ENCODE measurements at places on chromosomes 7 and 10. TPM values are rescaled to one million over a fixed set of nuclear protein-coding genes. Genes with fewer than 3 reads are reported as not detected.

GRCh38 chr10:6823770-6824169, 243.7 kb upstream of the PRKCQ start:
- no peak for DNase-seq

Gene COBL
- 30.8 TPM for polyA plus RNA-seq

DNA sequence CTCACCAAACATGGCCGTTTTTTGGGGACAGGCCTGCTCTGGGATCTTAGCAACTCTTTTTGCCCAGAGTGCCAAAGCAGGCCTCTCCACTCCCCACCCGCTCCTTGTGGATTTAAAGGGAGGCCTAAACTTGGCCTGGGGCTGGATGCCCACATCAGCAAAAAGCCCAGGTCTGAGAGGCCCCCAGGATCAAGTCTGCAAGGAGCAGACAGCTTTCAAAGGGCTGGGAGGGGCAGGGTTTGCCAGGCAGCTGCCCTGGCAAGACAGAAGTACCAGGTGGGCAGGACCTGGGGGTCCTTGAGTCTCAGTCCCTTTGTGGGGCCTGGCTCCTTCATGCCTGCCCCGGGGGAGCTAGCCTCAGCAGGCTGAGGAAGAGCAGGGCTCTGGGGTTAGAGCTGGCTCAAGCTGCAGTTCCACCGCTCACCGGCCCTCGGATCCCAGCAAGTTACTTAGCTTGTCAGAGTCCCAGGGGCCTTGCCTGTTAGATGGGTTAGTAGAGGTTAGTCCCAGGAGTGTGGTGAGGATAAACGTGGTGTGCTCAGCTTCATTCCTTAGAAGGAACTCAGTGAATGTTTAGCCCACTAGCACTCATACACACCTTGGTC, 56.2 kb downstream of the ARHGAP22 start:
- DNase-seq, result no peak

Gene ITIH2
- polyA plus RNA-seq, result not detected

GRCh38 chr10:122658356-122659049, 41.1 kb downstream of the C10orf120 start:
- no peak for DNase-seq

DNA sequence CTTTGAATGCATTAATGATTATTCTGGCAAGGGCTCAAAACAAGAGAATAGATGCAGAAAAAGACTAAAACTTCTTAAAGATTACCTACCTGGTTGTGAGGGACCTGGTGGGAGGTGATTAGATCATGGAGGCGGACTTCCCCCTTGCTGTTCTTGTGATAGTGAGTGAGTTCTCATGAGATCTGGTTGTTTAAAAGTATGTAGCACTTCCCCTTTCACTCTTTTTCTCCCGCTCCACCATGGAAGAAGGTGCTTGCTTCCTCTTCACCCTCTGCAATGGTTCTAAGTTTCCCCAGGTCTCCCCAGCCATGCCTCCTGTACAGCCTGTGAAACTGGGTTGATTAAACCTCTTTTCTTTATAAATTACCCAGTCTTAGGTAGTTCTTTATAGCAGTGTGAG, 226.6 kb downstream of the ARHGAP12 start:
- DNase-seq, result no peak

DNA sequence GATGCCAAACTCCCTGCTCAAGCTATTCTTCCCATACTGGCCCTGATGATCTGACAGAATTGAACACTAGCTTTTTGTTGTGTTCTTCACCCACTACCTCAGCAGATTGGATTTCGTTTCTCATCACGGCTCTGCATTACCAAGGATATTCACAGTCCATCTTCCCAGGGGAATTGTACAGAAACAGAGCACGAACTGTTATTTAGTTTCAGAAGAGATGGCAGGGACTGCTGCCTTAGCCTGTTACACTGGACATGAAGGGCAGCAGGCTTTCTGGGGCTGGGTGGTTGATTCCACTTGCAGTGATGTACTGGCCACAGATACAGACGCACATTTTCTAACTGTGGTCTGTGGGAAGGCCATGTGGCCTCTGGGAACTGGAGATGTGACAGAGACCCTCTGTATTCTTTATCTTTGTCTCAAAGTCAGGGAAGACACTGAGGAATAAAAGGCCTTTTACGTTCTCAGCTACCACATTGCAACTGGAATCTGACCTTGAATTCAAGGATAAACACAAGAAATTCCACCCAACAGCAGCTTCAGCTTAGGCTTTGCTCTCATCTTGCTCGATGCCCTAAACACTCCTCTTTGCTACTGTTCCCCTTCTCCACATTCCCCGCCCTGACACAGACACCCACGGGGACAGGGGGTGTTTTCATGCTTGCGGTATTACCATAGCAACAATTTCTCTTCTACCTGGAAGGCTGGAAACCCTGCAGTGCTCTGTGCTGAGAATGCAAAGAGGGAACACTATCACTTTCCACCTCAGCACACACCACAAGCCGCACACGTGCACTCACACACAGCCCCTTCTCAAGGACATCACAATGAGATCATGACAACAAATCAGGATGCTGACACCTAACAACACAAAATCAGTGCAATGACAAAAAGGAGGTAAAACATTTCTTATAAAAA, 81.7 kb downstream of the RNF216 start:
- no peak for DNase-seq

DNA sequence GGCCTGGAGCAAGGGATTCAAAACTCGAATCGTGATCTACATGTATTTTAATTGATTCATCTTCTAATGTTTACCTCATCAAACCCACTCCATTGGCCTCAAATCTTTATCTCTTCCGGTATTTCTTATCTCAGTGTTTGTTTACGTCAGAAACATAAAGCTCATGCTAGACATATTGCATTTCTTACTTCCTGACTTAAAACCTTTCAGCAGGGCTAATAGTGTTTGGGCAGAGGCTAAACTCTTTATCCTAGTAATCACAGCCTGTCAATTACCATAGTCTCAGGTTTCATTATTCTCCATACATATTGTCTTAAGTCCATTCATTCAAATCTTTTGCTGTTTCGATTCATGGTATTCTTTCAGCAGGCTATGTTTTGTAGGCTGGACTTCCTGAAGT, 81.3 kb upstream of the AGR3 start:
- DNase-seq, result no peak

Gene BLNK
- polyA plus RNA-seq, result 27.7 TPM

Gene ANKRD2
- 0.15 TPM for polyA plus RNA-seq

DNA sequence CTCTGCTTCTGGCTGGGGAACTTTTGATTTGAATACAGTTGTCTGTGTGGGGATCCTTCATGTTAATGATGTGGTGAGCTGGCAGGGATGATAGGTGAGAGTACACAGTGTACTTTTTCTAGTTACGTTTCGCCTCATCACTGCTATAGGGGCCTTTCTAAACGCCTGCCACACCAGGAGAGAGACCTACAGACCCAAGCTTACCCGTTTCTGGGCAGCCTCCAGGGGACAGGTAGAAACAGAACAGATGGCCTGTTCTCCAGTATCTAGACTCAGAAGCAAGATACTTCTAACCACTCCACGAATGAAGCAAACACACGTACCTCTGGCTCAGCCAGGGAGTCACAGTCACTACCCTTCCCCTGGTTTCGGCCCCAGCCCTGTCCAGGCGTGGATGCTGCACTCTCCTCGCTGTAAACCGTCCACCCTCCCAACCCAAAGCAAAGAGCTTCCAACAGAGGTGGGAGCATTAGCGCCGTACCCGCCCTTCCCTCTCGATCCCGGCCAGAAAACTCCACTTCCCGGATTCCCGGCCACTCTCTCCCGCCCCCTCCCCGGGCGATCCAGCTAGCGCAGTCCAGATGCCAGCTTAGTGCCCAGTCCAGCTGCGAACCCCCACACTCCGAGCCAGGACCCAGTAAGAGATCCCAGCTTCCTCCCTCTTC, 1.2 kb downstream of the CCDC6 start:
- DNase-seq, result peak; percentile 68

DNA sequence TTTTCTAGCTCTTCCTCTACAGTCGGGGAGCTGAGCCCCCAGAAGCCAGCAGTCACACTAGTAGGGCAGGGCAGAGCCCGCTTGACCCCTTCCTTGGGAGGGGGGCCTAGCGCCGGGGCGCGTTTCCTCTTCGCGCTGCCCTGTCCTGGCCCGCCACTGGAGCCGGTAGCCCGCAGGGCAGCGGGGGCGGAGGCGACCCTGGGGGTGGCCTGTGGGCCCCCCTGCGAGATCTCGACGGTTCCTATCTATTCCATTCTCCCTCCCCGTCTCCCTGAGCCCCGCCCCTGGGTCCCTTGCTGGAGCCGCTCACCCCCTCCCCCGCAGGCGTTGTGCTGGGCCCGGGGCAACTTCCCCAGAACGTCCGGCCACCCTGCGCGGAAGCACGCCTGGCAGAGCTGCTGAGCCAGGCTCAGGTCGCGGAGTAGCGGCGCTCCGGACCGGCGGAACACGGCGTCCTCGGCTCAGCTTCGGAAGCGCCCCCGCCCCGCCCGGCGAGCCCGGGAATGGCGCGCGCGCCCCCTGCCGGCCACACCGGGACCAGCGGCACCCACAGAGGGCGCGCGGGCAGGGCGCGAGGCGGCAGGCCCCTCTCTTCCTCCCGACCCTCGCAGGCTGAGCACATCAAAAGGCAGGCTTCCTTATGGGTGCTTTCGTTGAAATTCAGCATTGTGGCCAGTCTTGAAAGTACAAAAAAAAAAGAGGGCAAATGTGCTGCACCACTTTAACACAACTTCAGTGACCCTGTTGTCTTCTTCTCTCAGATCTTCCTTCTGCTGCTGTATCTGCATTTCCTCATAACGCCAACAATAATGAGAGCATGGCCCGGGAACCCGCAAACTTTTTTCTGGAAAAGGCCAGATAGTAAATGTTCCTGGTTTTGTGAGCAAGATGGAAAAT, 327.6 kb downstream of the TNS3 start:
- DNase-seq, result peak; percentile 86

GRCh38 chr7:98058186-98058585, 48.5 kb upstream of the LMTK2 start:
- no peak for DNase-seq

Gene LRWD1
- polyA plus RNA-seq, result 14.6 TPM

All from small intestine (tissue), 16 donors.